ENCODE measurements at places on chromosomes 2 and 18.

DNA sequence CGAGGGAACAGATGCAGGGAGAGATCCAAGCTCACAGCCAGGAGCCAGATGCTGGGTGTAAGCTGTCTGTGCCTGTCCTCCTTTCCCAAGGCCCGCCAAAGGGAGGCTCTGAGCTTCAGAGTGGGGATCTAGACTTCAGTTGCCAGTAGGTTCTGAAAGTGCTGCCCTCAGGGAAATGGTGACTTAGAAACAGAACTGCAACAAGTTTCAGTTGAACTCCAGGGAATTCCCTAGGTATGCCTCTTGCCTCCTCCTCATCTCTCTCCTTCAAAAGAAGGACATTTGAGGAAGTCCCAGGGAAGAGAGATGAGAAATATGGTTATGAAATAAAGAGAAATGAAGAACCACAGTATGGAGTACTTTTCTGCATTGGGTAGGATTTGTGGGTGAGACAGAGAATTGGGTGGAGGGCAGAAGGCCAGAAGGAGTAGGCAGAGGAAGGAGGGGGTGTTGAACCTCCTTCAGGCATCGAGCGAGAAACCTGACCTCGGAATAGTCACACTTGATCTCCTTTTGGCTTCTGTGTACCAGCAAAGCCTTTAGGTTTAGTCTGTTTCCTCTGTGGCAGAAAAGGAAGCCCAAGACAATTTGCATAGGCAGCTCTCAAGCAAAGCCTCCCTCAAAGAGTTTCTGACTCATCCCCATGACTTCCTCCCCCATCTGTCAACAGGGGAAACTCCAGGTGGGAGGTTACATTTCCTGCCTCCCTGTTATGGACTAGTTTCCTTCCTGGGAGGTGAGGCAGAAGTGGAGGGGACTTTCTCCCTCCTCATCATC, 45.7 kb downstream of the QPCT start:
- DNase-seq = peak; percentile 71

DNA sequence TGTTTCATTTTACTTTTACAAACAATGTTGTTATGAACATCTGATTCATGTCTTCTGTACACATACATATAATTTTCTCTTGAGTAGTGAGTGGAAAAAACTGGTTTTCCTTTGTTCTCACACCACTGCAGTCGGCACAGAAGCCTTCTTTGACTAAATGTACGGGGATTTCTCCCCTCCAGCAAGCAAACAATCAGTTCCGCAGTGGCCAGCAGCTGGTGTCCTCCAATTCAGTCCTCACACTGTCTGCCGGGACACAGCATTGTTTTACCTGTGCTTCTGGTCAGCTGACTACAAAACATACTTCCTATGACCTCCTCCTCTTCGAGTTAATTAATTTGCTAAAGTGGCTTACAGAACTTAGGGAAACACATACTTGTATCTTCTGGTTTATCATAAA, 202.8 kb downstream of the WDR7 start:
- DNase-seq = no peak

GRCh38 chr2:110744429-110744828, 12.1 kb downstream of the ACOXL start:
- DNase-seq = no peak

GRCh38 chr2:120014226-120014980, 1.5 kb downstream of the EPB41L5 start:
- DNase-seq = no peak

DNA sequence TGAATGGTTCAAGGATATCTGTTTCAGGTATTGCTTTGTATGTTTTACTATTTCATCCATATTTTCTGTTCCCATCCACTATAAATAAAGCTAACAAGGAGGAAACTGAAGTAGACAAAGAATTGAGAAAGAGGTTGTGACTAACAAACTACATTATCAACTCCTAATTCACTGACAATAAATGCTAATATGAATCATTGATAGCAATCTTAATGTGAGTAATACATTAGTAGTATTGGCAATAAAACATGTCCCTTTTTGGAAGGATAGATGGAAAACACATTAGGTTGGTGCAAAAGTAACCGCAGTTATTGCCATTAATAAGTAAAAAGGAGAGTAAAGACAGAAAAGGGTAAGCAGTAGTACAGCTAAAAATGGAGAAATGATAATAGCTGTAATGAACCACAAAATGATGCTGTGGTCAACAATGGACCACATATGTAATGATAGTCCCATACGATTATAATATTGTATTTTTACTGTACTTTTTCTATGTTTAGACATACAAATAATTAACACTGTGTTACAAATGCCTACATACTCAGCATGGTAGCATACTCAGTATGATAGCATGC, 104.7 kb downstream of the THADA start:
- no peak for DNase-seq

- DNase-seq = no peak
These were observed 134.0 kb downstream of the CTIF start for GRCh38 chr18:48672671-48673340.

DNA sequence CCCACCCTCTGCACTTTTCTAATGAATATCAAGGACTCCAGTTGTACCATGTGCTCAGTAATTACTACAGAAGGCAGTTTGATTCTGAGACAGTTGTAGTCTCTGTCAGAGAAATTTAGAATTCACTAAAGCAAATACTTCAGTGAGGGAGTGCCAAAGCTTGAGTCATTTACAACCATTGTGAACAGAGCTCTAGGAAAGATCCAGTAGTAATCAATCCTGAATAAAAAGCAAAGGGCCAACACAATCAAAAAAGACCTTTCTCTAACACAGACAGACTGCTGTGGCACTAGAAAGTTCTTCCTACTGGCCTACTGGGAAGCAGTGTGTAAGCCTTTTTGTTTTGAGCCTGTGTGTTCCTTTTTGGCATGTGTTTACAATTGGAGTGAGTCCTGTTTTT, 135.6 kb upstream of the UNC80 start:
- no peak for DNase-seq

- DNase-seq = no peak
These were observed 438.3 kb downstream of the ZNF521 start for GRCh38 chr18:24913507-24914170.

- DNase-seq = no peak
These were observed 173.4 kb upstream of the NDUFV2 start for GRCh38 chr18:8928847-8929780.

GRCh38 chr18:23553887-23554286, 32.4 kb downstream of the NPC1 start:
- no peak for DNase-seq

- DNase-seq = no peak
These were observed 58.3 kb downstream of the BMPR2 start for GRCh38 chr2:202434472-202434871.

DNA sequence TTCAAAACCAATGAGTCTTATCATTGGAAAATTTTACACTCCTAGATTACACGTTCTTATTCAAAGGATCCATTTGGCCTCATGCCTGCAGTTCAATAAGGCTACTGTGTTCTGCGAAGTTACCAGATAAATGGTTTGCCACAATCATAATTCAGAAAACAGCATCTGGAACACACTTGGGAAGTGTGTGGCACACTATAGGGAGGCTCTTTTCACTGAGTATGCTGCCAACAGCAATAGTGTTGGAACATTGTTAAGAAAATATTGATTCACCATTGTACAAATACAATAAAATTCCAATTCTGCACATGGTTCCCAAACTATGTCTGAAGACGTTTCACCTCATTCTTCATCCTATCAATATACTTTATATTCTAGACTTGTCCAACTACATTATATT, 141.4 kb upstream of the DOK6 start:
- no peak for DNase-seq

GRCh38 chr2:239667431-239667985, 266.7 kb upstream of the HDAC4 start:
- no peak for DNase-seq

DNA sequence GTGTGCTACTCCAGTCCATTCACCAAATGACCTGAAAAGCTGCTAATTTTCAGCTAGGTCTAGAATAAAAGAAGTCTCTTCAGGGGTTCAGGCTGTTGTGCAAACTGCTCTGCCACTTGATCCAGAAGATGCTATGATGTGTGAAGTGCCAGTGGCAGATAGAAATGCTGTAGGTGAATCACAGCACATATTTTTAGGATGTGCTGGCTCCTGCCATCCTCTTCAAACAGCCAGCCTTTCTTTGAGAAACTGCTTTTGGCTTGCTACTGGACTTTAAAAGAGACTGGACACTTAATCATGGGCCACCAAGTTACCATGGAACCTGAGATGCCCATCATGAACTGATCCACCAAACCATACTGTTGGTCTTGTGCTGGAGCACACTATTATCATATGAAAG, 322.1 kb downstream of the EN1 start:
- DNase-seq = no peak

DNA sequence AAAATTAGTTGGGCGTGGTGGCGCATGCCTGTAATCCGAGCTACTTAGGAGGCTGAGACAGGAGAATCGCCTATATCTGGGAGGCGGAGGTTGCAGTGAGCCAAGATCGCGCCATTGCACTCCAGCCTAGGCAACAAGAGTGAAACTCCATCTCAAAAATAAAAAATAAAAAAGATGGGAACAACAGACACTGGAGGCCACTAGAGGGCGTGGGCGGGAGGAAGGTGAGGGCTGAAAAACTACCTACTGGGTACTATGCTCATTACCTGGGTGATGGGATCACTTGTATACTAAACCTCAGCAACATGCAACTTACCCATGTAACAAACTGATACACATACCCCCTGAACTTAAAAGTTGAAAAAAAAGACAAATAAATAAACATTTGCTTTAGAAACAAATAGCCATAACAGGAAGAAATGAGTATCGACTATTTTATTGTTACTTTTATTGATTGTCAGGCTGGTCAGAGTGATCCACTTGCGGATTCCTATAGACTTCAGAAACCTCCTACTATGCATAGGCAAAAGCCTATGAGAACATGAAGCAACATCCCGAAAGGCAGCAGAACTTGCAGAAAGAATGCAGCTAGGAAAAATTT, 61.0 kb downstream of the TMEM163 start:
- no peak for DNase-seq

GRCh38 chr18:43777636-43778304, 500.5 kb upstream of the SYT4 start:
- DNase-seq = no peak

GRCh38 chr2:11708106-11708505, 38.1 kb upstream of the NTSR2 start:
- no peak for DNase-seq

DNA sequence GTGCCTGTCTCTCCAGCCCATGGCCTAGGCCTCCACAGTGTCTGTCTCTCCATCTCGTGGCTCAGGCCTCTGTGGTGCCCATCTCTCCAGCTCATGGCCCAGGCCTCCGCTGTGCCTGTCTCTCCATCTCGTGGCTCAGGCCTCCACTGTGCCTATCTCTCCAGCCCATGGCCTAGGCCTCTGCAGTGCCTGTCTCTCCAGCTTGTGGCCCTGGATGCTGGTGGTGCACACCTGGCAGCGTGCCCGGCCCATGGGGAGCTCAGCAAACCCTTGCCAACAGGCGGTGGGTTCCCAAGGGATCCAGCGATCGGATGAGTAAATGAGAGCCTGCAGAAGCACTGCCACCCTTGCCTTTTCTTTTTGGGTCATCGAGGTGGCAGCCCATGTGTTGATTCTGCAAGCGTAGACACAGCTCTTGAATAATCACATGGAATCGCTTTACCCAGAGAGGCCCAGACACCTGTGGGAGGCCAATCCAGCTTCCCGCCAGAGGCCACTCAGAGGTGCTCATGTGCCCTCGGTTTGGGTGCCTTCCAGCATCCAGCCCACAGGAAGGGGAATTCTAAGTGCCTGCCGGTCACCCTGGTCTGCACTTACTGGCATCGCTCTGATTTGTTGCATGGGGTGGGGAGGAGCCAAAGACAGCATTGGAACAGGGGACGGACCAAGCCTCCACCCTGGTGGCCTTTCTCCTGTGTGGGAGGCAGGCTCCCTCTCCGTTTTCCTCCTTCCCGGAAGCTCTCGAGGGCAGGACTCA, 101.8 kb upstream of the HDAC4 start:
- DNase-seq = no peak

GRCh38 chr2:201827621-201828020, 21.3 kb downstream of the CDK15 start:
- no peak for DNase-seq

DNA sequence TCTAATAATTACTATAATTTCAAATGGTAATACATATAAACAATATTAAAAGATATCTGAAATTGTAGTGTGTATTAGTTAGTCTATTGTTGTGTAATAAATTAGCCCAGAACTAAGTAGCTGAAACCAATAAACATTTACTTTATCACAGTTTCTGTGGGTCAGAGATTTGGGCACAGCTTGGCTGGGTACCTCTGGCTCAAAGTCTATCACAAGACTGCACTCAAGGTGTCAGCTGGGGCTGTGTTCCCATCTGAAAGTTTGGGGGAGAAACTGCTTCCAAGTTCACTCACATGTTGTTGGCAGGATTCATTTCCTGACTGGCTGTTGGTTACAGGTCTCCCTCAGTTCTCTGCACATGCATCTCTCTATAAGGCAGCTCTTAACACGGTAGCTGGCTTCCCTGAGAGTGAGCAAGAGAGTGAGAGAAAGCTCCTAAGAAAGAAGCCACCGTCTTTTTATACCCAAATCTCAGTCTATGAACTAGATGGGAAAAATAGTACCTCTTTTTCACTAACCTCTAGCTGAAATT, 25.6 kb upstream of the WIPF1 start:
- DNase-seq = no peak

DNA sequence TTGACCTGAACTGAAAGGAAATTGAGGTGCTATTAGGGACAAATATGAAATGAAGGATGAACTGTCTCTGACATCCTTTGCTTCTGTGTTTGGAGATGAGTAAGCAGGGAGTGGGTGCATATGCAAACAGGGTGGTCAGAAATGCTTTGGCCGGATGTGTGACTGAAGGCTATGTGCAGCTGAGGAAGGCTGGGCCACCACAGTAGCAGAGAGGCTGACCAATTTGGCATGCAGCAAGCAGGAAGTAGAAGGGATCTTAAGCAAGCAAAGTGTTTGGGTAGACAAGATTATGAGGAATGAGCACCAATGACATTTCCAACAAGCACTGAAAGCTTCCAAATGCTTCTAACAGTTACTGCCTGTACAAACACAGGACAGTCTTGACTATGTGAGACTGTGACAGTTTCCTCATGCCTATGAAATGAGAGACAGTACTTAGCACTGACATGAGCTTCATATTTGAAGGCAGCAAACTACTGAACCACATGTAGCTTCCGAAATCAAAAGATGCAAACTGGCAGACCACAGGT, 3.3 kb upstream of the ACTR3 start:
- no peak for DNase-seq

DNA sequence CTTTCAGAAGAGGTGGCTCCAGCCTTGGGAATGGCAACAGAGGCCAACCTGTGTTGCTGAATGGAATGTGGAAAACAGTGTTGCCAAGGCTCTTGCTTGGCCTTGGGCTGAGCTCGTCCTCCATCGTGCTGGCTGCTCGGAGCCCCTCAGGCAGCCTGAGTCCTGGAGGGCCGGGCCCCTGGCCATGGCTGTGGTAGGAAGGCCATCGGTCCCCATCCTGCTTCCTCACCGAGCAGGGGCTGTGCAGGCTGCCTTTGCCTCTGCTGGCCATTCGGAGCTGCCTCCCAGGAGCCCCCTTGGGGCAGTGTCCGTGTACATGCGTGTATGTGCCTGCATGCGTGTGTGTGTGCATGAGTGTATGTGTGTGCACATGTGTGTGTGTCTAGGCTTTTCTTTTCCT, 178.2 kb downstream of the KLHL29 start:
- no peak for DNase-seq

- DNase-seq = peak; percentile 59
These were observed at the start of gene SH3RF3 for GRCh38 chr2:109128616-109129355. SH3RF3 (plus strand) TSS chr2:109129205.

GRCh38 chr2:71974846-71975245, 172.8 kb downstream of the CYP26B1 start:
- no peak for DNase-seq

GRCh38 chr18:10121028-10121427, 207.2 kb downstream of the VAPA start:
- no peak for DNase-seq

- no peak for DNase-seq
These were observed 224.8 kb downstream of the NEDD4L start for GRCh38 chr18:58268849-58269248.

Data from naive thymus-derived CD4-positive, alpha-beta T cell (primary cell).